ENCODE measurements at places on chromosomes 7 and 10. TPM values are rescaled to one million over a fixed set of nuclear protein-coding genes. Genes with fewer than 3 reads are reported as not detected.

DNA sequence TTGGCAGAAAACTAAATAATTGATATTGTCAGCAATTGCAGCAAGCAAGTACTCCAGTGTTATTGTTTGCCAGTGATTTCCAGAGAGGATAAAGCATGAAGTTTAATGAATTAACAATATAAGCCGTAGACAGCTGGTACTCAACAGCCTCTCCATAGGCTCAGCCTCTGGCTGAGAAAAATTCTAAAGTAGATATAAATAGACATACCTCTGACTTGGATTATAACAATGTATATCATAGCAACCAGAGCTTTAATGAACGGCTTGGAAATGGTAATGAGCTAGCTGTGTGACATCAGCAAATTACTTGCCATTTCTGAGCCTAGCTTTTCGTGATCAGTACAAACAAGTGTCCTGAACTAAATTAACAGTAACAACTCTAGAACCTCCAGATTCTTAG, 1055.4 kb upstream of the AUTS2 start:
- DNase-seq = no peak

- DNase-seq = no peak
These were observed 498 bp upstream of the CALHM2 start for GRCh38 chr10:103452506-103453230.

GRCh38 chr10:58066126-58066525, 201.6 kb downstream of the IPMK start:
- DNase-seq = no peak

- DNase-seq = no peak
These were observed 322.8 kb downstream of the POM121L12 start for GRCh38 chr7:53358269-53358668.

DNA sequence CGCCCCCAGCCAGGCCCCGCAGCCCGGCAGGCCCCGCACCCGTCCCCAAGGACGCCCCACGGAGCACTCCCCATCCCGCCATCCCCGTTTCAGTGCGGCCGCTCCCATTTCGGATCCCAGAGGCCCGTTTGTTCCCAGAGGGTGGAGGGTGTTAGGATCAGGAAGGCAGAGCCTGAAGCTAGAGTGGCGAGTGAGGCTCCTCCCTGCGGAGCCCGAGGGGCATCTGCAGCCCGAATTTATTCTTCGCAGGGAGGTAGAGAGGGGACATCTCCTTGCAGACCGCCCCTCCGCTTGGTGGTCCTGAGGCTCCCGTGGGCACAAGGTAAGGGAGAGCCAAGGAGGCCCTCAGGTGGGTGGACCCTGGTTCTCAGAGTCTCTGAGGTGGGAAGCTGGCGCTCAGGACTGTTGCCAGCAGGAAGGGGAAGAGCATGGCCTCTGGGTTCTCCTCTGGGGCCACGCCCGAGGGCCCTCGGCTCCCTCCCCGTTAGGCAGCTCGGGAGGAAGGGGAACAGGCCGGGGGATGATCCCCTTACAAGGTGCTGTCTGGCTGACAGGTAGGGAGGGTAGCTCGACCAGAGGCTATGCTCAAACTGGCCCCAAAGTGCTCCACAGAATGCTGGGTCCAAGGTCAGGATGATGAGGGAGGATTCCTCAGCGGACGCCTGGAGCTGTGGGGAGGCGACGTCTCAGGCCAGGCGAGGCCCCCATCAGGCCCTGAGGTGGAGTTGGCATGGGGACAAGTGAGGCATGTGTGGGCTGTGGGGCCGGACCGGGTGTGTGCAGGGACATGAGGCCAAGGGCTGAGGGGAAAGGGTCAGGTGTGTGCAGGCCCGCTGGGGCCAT, 17.4 kb downstream of the POLL start:
- DNase-seq = no peak

- DNase-seq = no peak
These were observed 308.0 kb downstream of the EXOC4 start for GRCh38 chr7:133560900-133561299.

DNA sequence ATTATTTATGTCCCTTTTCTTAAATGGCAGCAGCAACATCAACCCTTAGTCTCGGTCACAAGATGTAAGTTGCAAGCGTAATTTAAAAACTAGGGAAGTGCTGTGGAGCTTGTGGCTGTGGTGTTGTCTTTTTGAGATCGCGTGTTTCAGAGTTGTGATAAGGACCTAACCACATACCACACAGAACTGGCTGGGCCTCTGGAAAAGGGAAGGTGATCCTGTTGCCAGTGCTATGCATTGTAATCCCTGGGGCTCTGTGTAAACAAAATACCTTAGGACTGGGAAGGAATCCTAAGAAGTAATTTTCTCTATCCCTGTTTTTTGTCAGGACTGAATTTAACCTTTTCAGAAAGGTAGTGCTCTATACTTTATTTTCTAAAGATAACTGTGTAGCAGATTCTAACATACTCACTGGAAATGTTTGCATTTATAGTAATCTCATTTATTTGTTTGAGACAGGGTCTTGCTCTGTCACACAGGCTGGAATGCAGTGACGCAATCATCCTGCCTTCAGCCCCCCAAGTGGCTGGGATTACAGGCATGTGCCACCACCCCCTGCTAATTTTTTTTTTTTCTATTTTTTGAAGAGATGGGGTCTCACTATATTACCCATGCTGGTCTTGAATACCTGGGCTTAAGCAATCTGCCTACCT, 60.4 kb downstream of the INPP5F start:
- no peak for DNase-seq

GRCh38 chr10:110442746-110443145, 55.0 kb upstream of the DUSP5 start:
- no peak for DNase-seq

GRCh38 chr10:1576467-1577372, 160.6 kb downstream of the ADARB2 start:
- no peak for DNase-seq

DNA sequence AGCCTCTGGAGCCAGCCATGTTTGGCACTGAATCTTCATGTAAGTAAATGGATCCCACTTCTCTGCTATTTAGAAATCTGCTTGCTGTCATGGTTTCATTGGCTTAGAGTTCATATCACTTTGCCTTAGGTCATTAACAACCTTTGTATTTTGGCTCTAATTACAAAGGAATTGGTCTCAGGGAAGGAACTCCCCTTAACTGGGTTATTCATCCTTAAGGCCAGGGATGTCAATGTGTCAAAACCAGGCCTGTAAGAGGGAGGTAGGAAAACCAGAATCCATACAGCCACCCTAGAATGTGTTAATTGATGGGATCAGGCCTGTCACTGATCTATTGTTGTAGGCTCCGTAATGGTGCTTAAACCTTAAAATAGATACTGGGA, 67.3 kb downstream of the ST7 start:
- no peak for DNase-seq

- no peak for DNase-seq
These were observed 61.7 kb upstream of the CNTNAP2 start for GRCh38 chr7:146054909-146055308.

DNA sequence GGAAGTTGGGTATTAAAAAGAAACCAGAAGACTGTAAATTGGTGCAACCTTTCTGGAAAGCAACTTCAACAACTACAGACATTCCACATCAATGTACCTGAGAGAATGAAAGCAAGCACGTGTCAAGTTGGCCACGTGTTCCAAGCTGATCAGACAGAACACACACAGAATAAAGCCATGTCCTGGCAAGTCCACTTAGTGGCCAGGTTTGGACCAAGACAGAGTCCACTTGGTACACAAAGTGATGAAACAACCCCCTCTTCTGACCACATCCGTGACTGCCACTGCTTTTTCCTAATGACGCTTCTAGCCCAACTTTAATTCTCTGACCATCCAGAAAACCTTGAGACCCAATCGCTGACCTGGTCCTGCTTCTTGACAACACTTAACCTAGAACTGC, 109.4 kb downstream of the ABLIM1 start:
- peak; percentile 79 for DNase-seq

- no peak for DNase-seq
These were observed 4.1 kb upstream of the RELN start for GRCh38 chr7:103993551-103993950.

DNA sequence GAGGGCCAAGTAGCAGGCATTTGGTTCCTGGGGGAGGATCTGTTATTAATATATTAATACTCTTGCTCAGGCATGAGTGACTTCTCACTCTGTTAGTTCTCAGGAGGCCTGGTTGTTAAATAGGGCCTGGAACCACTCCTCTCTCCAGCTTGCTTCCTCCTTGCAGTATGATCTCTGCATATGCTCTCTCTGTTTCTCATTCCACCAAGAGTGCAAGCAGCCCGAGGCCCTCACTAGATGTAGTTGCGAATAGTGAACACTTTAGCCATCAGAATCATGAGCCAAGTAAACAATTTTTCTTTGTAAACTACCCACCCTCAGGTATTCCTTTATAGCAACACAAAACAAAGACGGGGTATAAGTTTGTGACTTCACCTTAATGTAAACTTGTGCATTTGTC, 784.3 kb downstream of the DNAJB9 start:
- no peak for DNase-seq

GRCh38 chr7:124996778-124997177, 67.2 kb upstream of the POT1 start:
- DNase-seq = no peak

The HUS1 gene
- 18.1 TPM for polyA plus RNA-seq

The FGL2 gene
- not detected for polyA plus RNA-seq

The PANK1 gene
- 2.0 TPM for polyA plus RNA-seq

The SPAM1 gene
- polyA plus RNA-seq = not detected

The ACSM6 gene
- not detected for polyA plus RNA-seq

The ZNF22 gene
- polyA plus RNA-seq = 15.3 TPM

The SPDYE9 gene
- not detected for polyA plus RNA-seq

All from endothelial cell of umbilical vein (primary cell).